ENCODE measurements at places on chromosomes 7 and 10. TPM values are rescaled to one million over a fixed set of nuclear protein-coding genes. Genes with fewer than 3 reads are reported as not detected.

Gene CAPZA2
- total RNA-seq, result 168 TPM

- peak; percentile 56 for DNase-seq
Observed at GRCh38 chr7:27952456-27953285, 212.7 kb downstream of the TAX1BP1 start.

DNA sequence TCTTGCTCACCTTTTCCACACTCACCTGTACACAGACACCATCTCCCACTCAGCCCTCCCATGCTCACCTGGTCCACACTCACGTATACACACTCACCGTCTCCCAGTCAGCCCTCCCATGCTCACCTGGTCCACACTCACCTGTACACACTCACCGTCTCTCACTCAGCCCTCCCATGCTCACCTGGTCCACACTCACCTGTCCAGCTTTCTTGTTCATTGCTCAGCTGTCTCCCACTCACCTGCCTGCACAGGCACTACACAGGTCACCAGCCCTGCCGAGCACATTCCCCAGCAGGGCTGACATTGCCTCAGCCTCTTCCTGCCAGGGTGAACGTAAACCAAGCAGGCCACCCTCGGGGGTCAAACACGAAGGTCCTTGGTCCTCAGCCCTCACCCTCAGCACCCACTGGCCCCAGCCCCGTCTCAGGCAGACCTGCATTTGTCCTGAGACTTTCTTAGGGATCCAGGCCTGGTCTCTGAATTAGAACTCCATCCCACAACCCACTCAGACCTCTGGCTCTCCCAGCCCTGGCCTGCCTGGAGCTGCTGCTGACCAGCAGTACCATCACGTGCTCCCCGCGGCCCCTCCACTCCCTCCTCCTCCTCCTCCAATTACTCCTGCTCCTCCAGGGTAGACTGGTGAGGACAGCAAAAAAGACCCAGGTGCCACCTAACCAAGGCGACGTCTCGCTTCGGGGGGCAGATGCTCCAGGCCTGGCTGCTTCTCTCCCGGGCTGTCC lies 12.8 kb upstream of the DNAAF5 start:
- DNase-seq, result no peak

- DNase-seq, result no peak
Observed at GRCh38 chr7:94223375-94224084, 171.2 kb upstream of the COL1A2 start.

DNA sequence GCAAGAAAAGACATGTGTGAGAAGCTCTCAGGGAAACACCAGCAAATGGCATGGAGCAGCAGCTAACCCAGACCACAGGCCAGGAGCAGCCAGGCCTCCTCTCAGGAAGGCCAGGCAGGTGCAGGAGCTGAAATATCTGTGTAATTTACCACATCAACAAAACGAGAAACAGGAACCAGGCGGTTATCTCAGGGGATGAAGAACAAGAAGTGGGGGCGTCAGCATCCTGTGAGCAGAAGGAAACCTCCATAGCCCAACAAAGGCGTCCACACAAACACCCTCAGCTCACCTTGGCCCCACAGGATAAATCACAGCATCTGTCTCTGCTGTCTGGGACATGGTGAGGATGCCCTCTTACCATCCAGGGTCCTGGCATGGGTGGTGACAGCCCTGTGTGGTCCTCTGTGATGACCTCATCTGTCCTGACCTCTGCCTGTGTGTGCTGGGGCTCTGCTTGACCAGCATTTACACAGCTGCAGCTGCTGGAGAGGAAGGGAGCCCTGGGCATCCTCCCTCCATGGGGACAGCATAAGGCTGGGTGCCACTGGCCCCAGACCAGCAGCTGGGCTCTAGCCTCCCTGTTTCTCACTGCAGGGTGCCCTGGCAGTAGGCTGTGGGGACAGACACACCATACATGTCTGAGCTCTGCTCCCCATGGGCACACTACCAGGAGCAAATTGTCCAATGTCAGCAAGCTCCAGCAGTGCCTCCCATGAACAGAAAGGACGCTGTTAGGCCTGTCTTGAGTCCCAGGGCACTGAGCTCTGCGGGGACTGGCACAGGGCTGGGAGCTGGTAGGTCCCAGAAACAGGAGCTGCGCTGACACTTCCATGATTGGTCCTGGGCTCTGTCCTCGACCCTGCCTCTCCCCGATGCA lies 34.6 kb downstream of the ANXA8 start:
- DNase-seq, result no peak

GRCh38 chr7:97218767-97219166 lies 101.3 kb downstream of the SDHAF3 start:
- no peak for DNase-seq

Data from MG63 (cell line).